PC-9 (cell line): ENCODE measurements at places on chromosomes 2 and 18. TPM values are rescaled to one million over a fixed set of nuclear protein-coding genes. Genes with fewer than 3 reads are reported as not detected.

- no peak for DNase-seq
Observed at GRCh38 chr18:419541-420175, 80.8 kb downstream of the COLEC12 start.

- DNase-seq, result no peak
Observed at GRCh38 chr2:132407784-132408183, 8.8 kb upstream of the GPR39 start.

GRCh38 chr2:238557431-238557830 lies 130.7 kb downstream of the ASB1 start:
- no peak for DNase-seq

GRCh38 chr2:25165992-25166875 lies 2.1 kb downstream of the POMC start:
- DNase-seq, result peak; percentile 45

DNA sequence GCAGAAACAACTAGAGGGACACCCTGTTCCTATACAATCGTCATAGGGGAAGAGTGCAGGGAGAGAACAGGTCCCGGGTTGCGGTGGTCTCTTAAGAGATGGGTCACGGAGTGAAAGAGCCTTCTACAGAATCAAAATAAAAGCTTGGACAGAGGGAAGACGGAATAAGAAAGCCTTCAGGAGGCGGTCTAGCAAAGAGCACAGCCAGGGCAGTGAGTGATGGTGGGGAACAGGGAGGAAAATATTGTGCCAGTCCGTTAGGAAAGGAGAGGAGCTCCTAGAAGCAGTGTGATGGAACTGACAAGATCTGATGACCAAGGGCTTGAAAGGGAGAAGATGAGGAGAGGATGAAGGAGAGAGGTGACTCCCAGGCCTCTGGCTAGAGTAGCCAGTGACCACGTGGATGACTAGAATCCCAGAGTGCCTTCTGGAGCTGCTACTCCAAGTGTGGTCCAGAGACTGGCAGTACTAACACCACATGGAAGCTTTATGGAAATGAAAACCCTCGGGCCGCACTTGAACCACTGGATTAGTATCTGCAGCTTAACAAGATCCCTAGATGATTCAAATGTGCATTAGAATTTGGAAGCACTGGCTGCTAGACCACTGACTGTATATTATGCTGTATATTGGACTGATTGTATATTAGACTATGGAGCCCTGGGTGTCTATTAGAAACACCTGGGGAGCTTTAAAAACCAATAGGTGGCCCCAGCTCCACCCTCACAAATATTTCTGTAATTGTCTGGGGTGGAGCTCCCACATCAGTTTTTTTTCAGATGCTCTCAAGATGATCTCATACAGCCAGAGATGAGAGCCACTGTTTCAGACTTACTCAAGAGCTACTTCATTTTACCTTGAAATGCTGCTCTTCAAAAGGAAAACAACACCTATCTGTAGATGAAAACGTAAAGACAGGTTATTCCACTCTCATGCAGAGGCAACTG lies 1.1 kb upstream of the EVA1A start:
- no peak for DNase-seq

DNA sequence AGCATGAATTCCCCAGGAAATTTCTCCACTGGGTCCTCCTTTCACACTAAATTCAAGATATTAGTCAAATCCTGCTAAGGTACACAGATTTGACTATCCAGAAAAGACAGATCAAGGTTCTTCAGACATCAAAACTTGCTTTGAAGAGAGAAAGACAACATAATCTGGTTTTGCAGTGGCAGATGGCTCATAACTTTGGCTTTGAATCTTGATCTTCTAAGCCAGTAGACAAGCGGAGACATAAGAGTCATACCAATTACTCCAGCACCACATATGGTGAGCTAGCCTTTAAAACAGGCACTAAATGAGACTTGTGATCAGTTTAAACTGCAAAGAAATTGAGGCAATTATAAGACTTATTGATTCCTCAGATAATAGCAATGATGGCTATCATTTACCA lies 29.3 kb downstream of the PDE11A start:
- no peak for DNase-seq

DNA sequence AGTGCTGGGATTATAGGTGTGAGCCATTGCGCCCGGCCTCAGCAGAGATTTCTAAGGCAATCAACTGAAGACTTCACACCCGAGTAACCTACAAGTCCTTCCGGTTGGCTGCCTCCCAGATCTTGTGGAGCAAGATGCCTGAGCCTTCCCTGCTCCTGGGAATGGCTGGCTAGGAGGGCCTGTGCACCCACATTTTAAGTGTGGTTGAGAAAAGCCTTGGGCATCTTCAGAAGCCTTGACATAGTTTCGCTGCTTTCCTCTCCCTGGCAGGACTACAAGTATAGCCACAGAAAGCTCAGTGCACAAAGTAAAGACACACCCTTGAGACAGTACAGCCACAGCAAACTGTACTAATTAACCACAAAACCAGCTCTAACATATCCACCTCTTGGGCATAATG lies 35.2 kb downstream of the E2F6 start:
- DNase-seq, result no peak

- DNase-seq, result no peak
Observed at GRCh38 chr18:38933910-38934510, 1368.4 kb upstream of the CELF4 start.

- DNase-seq, result peak; percentile 67
Observed at GRCh38 chr2:45610281-45611019, 617 bp downstream of the SRBD1 start.

GRCh38 chr2:40187054-40187453 lies 264.8 kb downstream of the SLC8A1 start:
- no peak for DNase-seq

- no peak for DNase-seq
Observed at GRCh38 chr2:232290668-232291067, 87.9 kb upstream of the ALPP start.

GRCh38 chr2:128368437-128369107 lies 49.9 kb upstream of the HS6ST1 start:
- no peak for DNase-seq

GRCh38 chr2:241507430-241508239 lies 749 bp downstream of the STK25 start:
- DNase-seq, result peak; percentile 56

DNA sequence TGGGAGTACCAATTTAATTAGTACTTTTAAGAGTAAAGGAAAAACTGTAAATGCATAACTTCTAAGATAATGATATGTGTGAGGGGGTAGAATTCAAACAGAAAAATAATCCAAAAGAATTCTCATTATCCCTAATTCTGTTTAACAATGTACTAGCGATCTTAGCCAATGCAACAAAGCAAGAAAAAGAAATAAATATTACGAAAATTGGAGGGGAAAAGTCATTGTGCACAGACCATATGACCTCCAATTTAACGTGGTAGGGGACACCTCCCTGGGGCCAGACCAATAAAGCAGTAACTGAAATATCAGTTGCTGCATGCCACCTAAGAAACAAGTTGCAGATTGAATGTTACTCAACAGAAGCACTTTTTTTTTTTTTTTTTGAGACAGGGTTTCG lies 25.9 kb upstream of the PEX13 start:
- DNase-seq, result no peak

- DNase-seq, result no peak
Observed at GRCh38 chr2:239811806-239812560, 213.2 kb downstream of the NDUFA10 start.

DNA sequence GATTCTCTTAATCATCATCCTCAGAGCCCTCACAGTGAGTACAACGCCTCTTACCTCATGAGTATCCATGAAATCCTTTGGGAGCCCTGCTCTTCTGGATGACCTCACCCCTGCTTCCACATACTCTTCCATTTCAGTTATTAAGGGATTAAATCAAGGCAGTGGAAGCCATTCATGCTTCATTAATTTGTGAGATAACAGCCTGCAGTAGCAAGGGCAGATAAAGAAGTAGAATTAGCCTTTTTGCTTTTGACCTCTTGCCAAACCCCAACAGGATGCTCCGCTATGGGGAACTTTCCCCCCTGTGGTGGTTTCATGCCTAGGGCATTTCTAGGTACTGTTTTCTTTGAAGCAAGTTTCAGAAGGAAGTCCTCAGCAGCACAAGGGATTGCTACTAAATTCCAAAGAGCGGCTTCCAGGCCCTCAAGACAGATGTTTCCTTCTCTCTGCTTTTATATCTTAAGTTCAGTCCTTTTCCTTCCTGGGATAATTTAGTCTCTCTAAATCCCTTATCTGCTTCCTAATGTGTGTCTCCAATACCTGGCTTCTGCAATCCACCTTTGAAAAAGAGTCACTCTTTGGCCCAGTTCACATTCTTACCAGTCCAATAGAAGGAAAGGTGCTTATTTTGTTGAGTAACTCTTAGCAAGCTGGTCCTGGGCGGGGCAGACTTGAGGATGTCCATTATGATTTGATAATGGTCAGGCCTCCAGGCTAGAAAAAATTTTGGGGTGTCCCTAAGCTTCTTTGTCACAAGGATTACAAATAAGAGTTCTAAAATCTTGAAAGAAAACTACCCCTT lies 76.9 kb downstream of the MYO1B start:
- DNase-seq, result peak; percentile 90

DNA sequence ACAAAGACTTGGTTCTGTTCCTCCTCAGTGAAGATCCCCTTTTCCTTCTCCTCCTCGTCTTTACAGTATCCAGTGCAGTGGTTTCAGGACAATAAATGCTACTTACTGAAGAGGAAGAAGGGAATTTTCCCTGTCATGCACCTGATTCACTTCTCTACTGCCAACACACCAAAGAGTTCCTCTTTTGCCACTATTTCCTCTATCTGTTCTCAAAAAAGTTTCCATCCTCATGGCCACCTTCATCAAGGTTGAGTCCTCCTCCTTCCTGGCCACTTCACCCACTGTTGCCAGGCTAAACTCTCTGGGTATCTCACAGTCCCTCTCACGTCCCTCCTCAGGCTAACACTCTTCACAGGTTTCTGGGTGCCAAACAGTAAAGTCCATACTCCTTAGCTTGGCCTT lies 41.7 kb downstream of the PLEKHM3 start:
- no peak for DNase-seq

DNA sequence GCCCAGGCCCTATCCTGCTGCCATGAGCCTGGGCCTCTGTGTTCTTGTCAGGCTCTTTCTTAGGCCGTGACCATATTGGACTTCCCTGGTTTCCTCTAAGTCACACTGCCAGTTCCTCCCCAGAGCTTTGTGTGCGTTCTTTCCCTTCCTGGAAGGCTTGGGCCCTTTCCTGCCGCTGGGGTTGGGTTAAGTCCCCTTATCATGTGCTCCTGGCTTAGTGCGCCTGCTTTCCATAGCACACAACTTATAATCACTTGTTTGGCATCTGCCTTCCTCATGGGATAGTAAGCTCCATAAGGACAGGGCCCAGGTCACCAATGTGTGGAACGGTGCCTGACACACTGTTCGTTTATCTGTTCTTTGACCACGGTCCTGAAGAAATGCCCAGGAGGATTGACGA lies 31.3 kb downstream of the NIFK start:
- DNase-seq, result no peak

- no peak for DNase-seq
Observed at GRCh38 chr2:226337941-226338600, 461.5 kb downstream of the IRS1 start.

GRCh38 chr2:11692966-11693521 lies 23.0 kb upstream of the NTSR2 start:
- peak; percentile 65 for DNase-seq

GRCh38 chr2:227406177-227407031 lies 18.7 kb upstream of the SCYGR1 start:
- peak; percentile 95 for DNase-seq

- DNase-seq, result no peak
Observed at GRCh38 chr18:45874491-45875184, 49.2 kb downstream of the SIGLEC15 start.

GRCh38 chr2:121004950-121005349 lies 269.3 kb downstream of the GLI2 start:
- no peak for DNase-seq

- no peak for DNase-seq
Observed at GRCh38 chr2:56267415-56267788, 83.6 kb downstream of the CCDC85A start.

GRCh38 chr2:39290433-39290832 lies 46.7 kb upstream of the CDKL4 start:
- no peak for DNase-seq

DNA sequence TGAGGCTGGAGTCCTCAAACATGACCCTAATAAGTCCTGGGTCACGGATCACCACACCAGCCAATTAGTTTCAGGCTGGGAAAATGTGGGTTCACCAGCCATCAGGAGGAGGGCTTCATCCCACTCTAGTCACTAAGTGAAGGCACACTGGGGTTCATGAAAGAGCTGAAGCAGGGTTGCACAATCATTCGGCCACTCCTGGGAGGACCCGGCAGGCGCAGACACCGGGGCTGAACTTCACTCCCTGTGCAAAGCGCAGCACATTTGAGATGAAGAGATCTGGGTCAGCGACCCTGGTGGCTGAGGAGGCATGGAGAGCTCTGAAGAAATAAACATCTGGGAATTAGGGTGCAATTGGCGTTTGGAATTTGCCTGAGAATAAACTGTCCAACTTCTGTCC lies 684.4 kb upstream of the SALL3 start:
- DNase-seq, result no peak

DNA sequence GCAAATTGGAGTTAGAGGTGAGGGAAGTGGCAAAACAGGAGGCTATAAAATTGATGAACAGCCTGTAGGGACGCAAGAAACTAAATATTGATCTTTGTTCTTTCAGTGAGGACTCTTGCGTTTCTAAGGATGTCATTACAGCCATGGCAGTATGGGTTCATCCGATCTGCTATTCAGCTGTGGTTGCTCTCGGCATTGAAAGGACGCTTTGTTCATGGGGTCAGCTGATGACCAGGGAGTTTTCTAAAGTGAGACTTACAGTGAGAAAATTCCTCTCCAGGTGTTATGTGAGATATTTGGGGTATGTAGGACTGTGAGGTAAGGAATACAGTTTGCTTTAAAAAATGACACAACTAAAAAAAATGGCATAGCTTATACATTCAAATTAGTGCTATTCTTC lies 52.7 kb upstream of the PELI1 start:
- no peak for DNase-seq

- no peak for DNase-seq
Observed at GRCh38 chr2:120650022-120650644, 85.5 kb upstream of the GLI2 start.

Gene TMEM37
- total RNA-seq, result 1.2 TPM in 2 replicates

Gene ERICH2
- total RNA-seq, result 1.7 and 2.0 TPM in 2 replicates

Gene NEUROD1
- total RNA-seq, result not detected in 2 replicates

Gene CNDP1
- total RNA-seq, result not detected in 2 replicates

Gene GFPT1
- 58.3 and 60.2 TPM in 2 replicates for total RNA-seq

Gene NIF3L1
- 27.3 and 45.6 TPM in 2 replicates for total RNA-seq

Gene GKN1
- not detected in 2 replicates for total RNA-seq

Gene SLC14A1
- total RNA-seq, result not detected in 2 replicates

Gene COX5B
- 310 and 345 TPM in 2 replicates for total RNA-seq

Gene IL1RL1
- 0.55 and 1.7 TPM in 2 replicates for total RNA-seq

Gene ATF2
- total RNA-seq, result 80.9 and 94.5 TPM in 2 replicates
